Sigmoid colon (tissue), 7 donors: ENCODE measurements at places on chromosomes 1 and 21. TPM values are rescaled to one million over a fixed set of nuclear protein-coding genes. Genes with fewer than 3 reads are reported as not detected.

GRCh38 chr1:191564275-191564674, 594.0 kb upstream of the RGS18 start:
- no peak overlapping the region for H3K4me3 ChIP-seq
- H3K27ac ChIP-seq = no peak overlapping the region
- DNase-seq = no peak
- no peaks in the 10 kb centered on the region for H3K4me1 ChIP-seq

- peaks cover 16% of the 10 kb centered on the region for H3K4me1 ChIP-seq
- no peak overlapping the region for H3K4me3 ChIP-seq
Observed at GRCh38 chr21:27108228-27108627, 141.3 kb upstream of the ADAMTS5 start.

- H3K27me3 ChIP-seq = no peaks in the 10 kb centered on the region
- no peak for DNase-seq
- no peak overlapping the region for H3K4me3 ChIP-seq
Observed at GRCh38 chr1:32311709-32312393, 20.0 kb downstream of the HDAC1 start.

DNA sequence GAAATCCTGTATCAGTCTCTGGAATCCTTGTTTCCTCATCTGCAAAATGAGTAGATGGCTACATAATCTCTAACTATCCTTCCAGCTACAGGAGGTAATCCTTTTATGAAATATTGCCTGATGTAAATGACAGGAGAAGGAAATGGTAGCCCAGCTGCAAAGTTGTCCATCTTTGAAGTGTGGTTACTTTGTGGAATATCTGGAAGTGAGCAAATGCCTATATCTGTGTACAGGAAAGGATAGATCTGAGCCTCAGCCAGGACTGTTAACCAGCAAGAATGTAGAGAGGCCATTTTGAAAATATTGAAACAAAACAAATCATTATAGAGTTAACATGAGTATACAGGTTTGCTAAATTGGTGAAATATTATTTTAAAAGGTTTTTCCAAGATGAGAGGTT, 74.8 kb upstream of the BMP8A start:
- H3K4me1 ChIP-seq = no peaks in the 10 kb centered on the region
- H3K27ac ChIP-seq = no peak overlapping the region
- no peaks in the 10 kb centered on the region for H3K36me3 ChIP-seq
- H3K27me3 ChIP-seq = no peaks in the 10 kb centered on the region
- no peak for DNase-seq
- H3K4me3 ChIP-seq = no peak overlapping the region

The PIAS3 gene
- 21.1 TPM for total RNA-seq

DNA sequence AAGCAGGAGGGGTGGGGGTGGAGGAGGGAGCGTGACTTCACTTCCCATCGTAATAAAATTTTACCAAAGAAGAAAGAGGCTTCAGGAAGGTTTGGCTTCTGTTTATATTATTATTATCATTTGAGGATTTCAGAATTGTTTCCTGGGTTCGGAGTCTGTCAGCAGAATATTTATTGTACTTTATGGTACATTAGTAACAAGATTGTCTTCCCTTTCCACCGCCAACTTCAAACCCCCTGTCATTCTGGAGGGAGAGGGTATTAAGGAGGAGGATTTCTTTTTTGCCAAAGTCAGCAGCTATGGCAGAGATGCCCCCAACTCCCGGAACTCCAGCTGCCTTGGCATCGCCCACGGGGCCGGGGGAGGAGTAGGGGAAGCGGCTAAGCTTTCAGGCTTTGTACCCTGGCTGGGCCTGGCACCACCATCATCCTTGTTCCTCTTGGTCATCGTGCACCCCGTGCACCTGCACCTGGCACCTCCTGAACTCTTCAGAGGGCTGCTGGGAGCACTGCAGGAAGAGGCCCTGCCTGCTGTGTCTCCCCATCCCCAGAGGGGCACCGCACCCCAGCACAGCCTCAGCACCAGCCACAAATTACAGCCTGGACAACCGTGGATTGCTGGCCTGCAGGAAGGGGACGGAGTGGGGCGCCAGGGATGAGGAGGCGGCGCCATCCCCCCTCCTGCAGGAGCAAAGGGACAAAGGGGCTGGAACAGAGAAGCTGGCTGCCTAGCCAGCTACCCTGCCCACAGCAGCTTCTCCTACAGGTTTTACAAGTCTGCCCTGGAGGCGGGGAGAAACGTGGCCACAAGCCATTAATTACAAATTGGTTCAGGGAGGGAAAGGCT, 24.0 kb upstream of the PAX7 start:
- no peaks in the 10 kb centered on the region for H3K27me3 ChIP-seq
- no peak overlapping the region for H3K27ac ChIP-seq
- no peaks in the 10 kb centered on the region for H3K36me3 ChIP-seq
- DNase-seq = no peak
- no peaks in the 10 kb centered on the region for H3K4me1 ChIP-seq
- no peak overlapping the region for H3K4me3 ChIP-seq

- DNase-seq = no peak
- H3K4me1 ChIP-seq = peaks cover 10% of the 10 kb centered on the region
- H3K36me3 ChIP-seq = no peaks in the 10 kb centered on the region
- peaks cover 12% of the 10 kb centered on the region for H3K27me3 ChIP-seq
Observed at GRCh38 chr1:202189918-202190715, 3.5 kb upstream of the LGR6 start.

DNA sequence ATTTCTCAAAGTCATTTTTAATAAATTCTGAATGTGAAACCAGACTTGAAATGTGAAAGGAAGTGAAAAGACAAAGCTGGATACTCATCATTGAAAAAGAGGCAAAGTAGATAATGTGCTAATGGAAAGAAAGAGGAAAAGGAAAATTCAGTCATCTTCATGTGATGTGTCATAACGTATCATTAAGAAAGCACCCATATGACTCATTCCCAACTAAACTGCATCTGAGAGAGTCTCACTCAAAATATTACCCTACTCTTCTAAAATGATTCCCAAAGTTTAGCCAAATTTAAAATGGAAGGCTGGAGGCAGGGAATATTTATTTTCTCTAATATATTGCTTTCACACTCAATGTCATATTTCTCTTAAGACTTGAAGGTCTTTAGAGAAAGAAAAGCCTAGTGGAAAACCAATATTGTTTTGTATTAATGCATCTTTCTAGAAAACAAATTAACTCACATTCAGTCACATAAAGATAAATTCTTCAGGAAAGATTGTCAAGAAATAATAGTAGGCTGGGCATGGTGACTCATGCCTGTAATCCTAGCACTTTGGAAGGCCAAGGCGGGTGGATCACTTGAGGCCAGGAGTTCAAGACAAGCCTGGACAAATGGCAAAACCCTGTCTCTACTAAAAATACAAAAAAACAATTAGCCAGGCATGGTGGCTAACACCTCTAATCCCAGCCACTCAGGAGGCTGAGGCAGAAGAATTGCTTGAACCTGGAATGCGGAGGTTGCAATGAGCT, 129.9 kb downstream of the SLC30A10 start:
- no peaks in the 10 kb centered on the region for H3K36me3 ChIP-seq
- DNase-seq = no peak
- no peaks in the 10 kb centered on the region for H3K27me3 ChIP-seq
- H3K4me3 ChIP-seq = no peak overlapping the region

GRCh38 chr1:53377438-53377841, 49.6 kb upstream of the LRP8 start:
- no peak overlapping the region for H3K4me3 ChIP-seq
- no peak for DNase-seq
- H3K4me1 ChIP-seq = no peaks in the 10 kb centered on the region

The RGS18 gene
- total RNA-seq = 3.0 TPM

DNA sequence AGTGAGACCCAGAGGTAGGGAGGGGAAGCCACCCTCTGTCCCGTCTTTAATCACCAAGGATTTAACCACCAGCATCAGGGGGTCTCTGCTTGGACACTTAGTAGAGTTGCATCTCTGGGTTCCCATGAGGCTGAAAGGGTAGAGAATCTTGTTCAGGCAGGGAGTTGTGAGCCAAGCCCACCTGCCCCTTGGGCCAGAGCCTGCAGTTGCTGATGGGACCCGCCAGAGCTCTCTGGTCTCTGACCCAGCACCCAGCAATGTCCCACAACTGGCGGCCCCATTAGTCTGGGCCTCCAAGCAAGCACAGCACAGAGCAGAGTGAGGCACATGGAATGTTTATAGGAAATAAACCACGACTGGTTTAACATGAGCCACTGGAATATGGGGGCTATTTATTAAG, 166.3 kb downstream of the TRIM33 start:
- H3K4me1 ChIP-seq = peaks cover 13% of the 10 kb centered on the region
- H3K4me3 ChIP-seq = no peak overlapping the region
- no peak overlapping the region for H3K27ac ChIP-seq

DNA sequence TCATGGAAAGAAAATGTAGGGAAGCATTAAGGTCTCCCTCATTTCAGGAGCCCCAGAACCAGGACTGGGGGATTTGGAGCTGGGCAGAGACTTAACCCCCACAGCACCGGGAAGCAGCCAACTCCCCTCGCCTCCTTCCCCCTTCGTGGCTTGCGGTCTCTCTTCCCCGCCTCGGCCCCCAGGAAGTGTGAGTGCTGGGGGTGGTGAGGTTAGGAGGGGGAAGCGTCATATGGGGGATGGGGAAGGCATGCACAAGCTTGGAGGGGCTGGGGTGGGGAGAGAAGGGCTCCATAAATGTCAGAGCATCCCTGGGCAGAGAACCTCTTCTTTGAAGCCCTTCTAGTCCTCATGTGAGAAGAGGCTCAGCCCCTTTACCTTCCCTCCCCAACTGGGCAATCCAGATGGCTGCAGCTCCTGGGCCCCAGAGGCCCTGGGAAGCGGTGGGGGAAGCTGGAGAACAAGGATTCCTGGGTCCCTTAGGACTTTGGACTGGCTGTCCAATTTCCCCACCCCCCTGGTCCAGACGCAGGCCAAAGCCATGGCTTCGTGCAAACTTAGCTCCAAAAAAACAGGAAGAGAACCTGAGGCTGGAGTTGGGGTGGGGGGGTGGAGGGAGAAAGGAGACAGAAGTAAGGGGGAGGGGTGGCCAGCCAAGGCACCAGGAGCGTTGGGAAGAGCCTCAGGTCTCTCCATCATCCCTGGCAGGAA, 7.8 kb downstream of the ZBTB7B start:
- peaks cover 82% of the 10 kb centered on the region for H3K4me1 ChIP-seq
- H3K36me3 ChIP-seq = peaks cover 5% of the 10 kb centered on the region
- DNase-seq = no peak
- H3K4me3 ChIP-seq = no peak overlapping the region

The KIRREL1 gene
- total RNA-seq = 53.5 TPM

DNA sequence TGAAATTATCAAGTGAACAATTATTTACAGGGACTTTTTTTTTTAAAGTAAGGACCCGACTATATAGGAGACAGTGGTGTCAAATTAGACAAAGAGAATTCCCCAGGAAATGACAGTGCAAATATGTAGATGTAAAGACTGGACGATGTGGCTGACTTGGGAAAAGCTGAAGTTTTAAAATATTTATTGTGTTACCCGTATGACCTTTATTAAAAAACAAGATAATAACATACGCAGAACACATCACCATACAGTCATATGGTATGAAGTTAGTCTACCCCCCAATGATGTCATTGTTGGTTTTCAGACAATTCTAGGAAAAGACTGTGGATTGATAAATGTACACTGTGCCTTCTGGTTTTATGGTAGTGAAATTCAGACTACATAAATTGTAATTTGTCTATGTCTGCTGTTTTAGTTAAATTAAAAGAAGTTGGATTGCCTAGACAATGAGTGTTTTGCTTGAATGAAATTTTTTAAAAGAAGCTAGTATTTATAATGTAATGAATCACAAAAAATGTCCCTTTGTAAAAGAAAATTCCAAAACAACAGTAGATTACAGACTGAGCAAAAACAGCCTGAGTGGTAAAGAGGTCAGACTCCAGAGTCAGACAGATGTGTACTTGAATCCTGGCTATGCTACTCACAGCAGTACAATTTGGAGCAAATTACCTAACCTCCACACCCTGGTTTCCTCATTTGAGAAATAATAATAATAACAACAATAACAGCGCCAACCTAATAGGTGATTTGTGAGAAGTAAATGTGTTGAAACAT, 15.5 kb upstream of the PDC start:
- no peaks in the 10 kb centered on the region for H3K36me3 ChIP-seq
- no peaks in the 10 kb centered on the region for H3K4me1 ChIP-seq
- H3K27me3 ChIP-seq = no peaks in the 10 kb centered on the region
- DNase-seq = no peak
- H3K27ac ChIP-seq = no peak overlapping the region
- H3K4me3 ChIP-seq = no peak overlapping the region

DNA sequence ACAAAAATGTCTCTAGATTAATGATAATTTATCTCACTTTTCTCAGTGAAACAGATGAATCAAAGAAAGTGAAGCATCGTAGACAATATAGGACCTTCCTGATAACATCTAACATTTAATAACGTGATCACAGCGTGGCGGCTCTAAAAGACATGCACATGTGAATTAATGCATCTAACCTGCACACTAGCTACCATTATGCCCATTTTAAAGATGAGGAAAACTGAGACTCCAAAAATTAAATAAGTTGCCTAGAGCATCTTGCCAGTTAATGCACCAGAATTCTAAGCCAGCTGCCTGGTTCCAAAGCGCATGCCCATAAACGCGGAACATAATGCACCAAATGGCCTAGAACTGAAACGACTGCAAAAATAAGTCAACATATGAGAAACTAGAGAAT, 23.5 kb downstream of the ERG start:
- no peaks in the 10 kb centered on the region for H3K36me3 ChIP-seq
- H3K4me1 ChIP-seq = no peaks in the 10 kb centered on the region
- peaks cover 2% of the 10 kb centered on the region for H3K27me3 ChIP-seq
- no peak for DNase-seq

DNA sequence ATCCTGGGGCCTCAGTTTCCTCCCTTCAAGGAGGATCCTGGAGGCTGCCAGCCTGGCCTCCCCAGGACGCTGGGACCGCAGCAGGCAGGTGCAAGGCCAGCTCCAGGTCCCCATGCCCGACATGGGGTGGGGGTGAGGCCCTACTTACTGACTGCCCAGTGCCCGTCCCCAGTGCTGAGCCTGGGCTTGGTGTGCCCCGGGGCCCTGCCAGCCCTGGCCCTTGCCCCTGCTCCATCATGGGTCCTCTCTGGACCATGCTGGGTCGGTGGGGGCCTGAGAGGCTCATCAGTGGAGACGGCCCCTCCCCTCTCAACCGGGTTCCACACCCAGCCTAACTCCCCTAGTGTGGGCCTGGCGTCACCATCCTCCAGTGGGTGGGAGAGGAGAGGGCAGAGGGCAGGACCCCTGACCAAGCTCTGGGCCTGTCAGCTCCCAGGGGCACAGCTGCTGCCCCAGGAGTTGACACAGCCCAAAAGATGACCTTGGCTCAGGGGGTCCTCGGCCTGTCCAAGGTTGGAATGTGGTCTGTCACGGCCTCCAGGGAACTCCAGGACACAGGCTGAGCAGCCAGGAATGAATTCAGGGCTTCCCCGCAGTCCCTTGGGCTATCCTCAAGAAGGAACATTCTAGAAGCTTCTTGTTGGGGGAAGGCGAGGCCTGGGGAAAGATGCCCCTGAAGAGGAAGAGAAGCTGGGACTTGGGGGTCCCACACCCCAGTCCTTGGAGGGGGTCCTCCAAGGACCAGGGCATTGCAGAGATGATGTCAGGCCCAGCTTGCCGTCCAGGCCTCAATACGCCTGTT, 17.6 kb upstream of the ARF1 start:
- no peak overlapping the region for H3K4me3 ChIP-seq
- H3K36me3 ChIP-seq = no peaks in the 10 kb centered on the region
- no peak overlapping the region for H3K27ac ChIP-seq
- peaks cover 12% of the 10 kb centered on the region for H3K4me1 ChIP-seq
- H3K27me3 ChIP-seq = peaks cover 23% of the 10 kb centered on the region

The GNAT2 gene
- total RNA-seq = not detected
